ENCODE measurements at places on chromosomes 5 and 9.

DNA sequence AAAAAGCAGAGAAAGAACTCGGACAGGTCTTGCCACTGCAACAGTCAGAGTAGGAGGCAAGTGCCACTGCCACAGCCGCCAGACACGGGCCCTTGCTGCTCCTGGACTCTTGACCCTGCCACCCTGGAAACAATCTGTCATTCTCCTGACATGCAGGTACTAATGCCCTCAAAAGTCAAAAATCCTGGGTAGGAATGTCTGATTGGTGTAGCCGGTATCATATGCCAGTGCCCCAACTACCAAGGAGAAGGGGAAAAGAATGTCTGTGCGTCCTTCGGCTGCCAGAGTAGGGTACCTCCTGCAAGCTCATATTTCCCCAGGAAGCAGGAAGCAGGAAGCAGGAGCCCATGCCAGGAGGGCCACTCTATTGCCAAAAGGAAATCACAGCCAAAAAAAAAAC, 30.5 kb upstream of the F2RL1 start:
- DNase-seq, result no peak

- DNase-seq, result no peak
Observed at GRCh38 chr9:129379886-129380285, 201.8 kb upstream of the IER5L start.

- no peak for DNase-seq
Observed at GRCh38 chr5:174235221-174236011, 189.9 kb downstream of the NSG2 start.

DNA sequence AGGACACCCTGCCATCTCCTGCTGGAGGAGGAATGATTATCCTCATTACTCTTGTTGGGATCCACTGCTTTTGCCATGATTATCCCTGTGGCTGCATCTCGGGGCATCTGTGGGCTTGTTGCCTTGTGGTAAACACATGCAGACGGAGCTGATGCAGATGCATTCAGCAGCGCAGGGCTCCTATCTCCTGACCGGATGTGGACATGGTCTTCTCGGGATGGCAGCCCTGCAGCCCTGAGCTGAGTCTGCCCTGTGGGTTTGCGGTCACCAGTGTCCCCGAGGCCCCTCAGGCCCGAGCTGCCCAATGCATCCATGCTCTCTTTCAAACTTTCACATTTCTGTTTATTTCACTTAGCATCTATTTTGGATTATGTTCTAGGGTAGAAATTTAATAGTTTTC, 250.4 kb upstream of the IRX1 start:
- DNase-seq, result no peak

DNA sequence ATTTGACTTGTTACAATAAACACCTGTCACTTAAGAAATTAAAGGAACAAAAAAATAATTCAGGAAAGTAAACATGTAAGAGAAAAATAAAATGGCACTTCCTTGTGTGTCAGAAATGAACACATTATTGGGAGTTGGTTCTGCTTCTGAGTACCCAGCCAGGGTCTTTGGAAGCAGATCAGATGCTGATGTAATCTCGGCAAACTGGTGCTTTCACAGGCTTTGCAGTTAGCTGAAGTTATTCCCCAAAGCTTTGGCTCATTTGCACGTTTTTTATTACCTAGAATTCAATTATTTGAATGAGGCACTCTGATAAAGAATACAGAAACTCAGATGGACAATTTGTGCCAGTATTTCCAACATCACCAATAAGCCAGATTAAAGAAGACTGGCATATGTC, 10.9 kb downstream of the CDH18 start:
- no peak for DNase-seq

- no peak for DNase-seq
Observed at GRCh38 chr9:93087971-93088655, 7.9 kb upstream of the CARD19 start.

DNA sequence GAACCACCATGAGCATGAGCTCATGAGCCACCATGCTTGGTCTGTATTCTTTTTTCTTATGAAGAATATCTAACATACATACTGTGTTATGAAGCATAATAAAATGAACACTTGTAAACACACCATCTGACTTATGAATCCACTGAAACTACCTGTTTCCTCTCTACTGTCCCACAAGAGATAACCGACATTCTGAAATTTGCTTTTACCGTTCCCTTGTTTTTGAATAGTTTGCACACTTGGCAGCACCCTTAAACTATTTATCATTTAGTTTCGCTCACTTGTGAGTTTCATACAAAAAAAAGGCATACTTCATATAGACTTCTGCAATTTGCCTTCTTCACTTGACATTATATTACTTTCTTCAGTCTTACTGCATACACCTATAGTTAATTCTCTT, 8.9 kb downstream of the LARS1 start:
- DNase-seq, result no peak

DNA sequence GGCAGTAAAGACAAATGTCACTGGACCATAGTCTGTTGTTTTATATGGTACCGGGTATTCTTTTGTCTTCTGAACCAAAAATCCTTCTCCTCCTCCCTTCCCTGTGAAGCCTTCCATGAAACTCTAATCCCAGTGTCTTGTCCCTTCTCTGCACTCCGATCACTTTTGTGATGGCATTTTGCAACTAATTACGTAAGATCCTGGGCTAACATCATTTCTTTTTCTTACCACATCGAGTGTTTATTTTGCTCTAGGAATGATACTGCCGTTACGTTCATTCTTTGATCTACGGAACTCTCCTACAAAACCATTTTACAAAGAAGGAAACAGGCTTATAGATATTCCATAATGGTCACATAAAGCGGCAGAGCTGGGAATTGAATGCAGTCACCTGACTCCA, 33.7 kb downstream of the SNX18 start:
- DNase-seq, result no peak

DNA sequence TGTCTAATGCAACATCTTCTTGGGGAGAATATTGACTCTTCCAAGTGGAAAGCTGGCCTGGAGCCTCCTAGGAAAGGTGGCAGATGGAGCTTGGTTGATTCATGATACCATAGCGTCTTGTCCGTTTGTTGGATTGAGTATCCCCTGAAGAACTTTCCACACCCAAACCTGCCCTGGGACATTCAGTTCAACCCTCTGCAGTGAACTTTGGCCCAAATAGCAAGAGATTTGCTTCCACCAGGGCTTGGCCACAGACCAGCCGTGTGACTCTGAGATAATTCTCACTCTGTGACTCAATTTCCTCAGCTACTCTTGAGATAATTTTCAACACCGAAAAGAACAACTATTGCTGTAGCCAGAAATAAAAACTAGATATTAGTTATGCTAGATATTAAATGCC, 108.0 kb upstream of the RAD23B start:
- DNase-seq, result no peak

- DNase-seq, result no peak
Observed at GRCh38 chr5:35990520-35990919, 670 bp downstream of the UGT3A1 start.

- no peak for DNase-seq
Observed at GRCh38 chr9:84285381-84285780, 55.2 kb downstream of the SLC28A3 start.

GRCh38 chr5:158223054-158223600, 364.2 kb upstream of the CLINT1 start:
- no peak for DNase-seq

GRCh38 chr5:67094476-67095300, 101.9 kb downstream of the CD180 start:
- DNase-seq, result no peak

GRCh38 chr9:69811351-69811868, 9.2 kb upstream of the CFAP95 start:
- DNase-seq, result no peak

DNA sequence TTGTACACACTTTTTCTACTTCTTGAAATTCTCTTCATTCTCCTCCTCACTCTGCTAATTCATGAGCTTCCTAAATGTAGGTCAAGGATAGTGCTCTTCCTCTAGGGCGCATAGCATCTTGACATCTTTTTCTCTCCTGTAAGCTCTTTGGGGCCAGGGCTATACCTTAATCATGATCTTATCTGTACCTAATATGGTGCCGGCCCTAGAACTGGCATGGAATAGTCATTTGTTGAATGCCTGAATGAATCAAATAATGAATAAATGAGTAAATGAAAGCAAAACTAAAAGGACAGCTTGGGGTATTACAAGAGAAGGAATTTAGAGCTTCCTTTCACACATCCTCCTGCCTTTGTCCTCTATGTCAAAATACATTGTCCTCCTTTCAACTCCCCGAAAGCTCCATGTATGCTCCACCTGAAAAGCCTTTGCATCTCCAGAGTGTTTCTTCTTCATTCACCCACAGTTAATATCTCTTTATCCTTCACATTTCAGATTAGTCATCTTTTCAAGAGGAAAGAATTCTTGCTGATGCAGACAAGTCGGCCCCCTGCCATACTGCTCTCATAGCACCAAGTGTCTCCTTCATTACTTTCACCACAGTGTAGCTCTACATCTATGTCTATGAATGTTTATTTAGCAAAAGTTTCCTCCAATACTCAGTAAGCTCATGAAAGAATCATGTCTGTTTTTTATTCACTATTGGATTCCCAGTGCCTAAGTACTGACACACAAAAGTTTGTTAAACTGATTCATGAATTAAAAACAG, 16.4 kb upstream of the PPP2R2B start:
- no peak for DNase-seq

DNA sequence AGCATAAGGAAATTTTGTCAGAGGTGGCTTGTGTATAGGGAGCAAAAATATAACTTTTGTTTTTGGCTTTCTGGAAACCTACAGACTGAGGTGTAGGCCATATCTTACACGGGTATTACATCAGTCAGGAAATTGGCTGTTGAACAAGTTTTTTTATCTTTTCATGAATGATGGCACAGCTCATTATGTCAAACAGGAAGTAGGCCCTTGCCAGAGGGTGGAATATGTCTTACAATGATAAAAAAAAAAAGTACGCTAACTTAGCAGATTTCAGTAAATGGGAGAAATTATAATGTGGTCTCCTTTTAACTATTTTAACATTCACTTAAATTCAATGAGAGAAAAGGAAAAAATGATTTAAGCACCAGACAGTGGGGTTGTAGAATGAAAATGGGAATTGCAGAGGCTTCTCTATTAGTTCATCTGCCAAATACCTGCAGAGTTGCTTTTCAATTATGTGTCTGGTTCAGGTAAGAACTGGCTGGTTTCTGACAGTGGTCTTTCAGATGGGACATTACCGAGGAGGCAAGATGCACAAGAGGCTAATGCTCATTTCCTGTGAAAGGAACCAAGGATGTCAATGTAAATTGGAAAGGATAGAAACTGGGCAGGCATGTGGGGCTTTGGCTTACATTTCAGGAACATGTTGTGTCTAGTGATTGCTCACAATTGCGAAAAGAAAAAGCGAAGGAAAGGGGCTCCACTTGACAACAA, 169.9 kb downstream of the NNT start:
- DNase-seq, result no peak

DNA sequence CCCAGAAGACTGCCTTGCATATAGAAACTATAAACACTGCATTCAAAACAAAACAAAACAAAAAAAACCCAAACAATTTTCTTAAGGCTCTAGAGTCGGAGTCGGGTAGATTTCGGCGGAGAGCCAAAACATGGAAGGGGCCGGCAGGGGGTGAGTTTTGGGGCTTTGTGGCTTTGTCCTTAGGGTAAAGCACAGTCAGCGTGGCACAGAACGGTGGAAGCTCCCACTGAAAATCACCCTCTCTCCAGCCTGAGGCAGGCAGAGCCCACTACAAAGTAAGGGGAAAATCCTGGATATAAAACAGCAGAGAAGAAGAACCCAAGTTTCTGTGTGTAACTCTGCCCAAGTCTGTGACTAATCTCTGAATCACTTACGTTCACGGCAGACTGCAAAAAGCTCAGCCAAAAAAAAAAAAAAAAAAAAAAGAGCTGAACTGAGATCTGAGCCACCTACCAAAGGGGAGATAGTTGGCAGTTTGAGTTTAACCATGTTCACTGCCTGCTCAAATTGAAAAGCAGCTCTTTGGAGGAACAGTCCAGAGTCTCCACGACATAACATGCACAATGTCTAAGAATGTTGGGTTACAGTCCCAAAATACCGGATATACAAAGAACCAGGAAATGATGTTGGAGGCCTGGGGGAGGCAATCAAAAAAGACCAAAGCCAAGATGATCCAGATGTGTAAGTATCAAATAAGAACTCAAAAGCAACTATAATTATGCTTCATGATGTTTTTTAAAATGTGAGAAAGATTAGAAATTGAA, 26.6 kb upstream of the OR2K2 start:
- peak; percentile 45 for DNase-seq

All from brain pericyte (primary cell).